Midbrain (tissue), 1 donor: ENCODE measurements at places on chromosomes 13 and 19.

GRCh38 chr13:48112896-48113755 is 18.2 kb upstream of the MED4 start:
- no peak for DNase-seq

DNA sequence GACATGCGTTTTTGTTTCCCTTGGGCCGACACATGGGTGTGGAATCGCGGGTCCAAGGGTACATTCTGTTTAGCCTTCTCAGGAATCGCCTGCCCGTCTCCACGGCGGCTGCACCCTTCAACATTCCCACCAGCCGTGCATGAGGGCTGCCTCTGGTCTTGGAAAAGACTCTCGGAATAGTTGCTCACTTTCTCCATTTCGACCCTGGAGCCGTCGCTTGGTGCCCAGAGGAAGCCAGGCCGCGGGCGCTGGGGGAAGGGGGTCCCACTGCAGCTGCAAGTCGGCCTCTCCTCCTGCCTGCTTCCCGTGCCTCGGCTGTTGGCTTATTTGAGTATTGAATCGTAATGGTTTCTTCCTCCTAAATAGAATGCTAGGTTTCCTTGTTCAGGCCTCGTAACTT is 51.5 kb downstream of the KDM4B start:
- no peak for DNase-seq

- DNase-seq: no peak
These were observed 965 bp downstream of the TTC9B start for GRCh38 chr19:40217027-40217810.

DNA sequence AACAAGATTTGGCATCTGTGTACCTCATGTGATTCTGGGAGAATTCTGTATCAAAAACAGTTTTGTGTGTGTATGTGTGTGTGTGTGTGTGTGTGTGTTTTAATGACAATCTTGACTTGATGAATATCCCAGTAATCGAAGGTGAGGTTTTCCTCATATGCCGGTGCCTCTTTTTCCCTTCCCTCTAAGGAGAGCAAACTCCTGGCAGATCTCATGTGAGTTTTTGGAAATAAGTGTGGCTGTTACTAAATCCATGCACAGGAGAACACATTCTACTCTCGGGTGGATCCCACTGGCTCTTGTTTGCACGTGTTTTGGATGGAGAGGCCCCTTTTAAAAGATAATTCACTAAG is 29.0 kb upstream of the CEBPG start:
- no peak for DNase-seq
